KG1 (cell line): ENCODE measurements at places on chromosomes 2 and 18.

GRCh38 chr2:64454386-64455332 lies 697 bp downstream of the LGALSL start:
- DNase-seq = peak; percentile 20

GRCh38 chr18:40984856-40985255 lies 970.2 kb upstream of the PIK3C3 start:
- DNase-seq = no peak

DNA sequence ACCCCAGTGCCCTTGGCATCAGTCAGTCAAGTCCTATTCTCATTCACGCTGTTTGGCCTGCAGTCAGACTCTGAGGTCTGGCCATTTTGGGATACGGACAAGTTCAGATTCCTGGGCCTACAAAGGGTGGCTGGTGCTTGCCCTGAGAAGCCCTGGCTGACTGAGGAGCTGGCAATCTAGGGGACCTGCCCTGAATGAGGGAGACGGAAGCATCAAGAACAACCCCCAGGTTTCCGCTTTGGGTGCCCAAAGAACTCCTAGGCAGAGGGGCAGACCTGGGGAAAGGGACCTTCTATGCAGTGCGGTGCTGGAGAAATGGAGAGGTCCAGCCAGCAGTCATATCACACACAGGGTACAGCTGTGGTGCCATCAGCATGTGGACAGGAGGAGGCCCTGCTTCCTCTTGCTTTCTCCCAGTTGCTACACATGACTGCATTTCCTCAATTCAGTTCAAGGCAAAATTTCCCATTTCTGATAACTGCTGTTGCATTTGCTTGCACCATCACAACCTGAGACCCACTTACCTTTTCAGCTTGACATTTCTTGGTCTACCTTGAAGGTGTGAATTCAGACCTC lies 70.9 kb upstream of the LGALSL start:
- DNase-seq = no peak

GRCh38 chr2:20282916-20283592 lies 58.1 kb upstream of the SDC1 start:
- DNase-seq = no peak

- DNase-seq = no peak
These were observed 3.9 kb upstream of the TRIB2 start for GRCh38 chr2:12712881-12713280.

DNA sequence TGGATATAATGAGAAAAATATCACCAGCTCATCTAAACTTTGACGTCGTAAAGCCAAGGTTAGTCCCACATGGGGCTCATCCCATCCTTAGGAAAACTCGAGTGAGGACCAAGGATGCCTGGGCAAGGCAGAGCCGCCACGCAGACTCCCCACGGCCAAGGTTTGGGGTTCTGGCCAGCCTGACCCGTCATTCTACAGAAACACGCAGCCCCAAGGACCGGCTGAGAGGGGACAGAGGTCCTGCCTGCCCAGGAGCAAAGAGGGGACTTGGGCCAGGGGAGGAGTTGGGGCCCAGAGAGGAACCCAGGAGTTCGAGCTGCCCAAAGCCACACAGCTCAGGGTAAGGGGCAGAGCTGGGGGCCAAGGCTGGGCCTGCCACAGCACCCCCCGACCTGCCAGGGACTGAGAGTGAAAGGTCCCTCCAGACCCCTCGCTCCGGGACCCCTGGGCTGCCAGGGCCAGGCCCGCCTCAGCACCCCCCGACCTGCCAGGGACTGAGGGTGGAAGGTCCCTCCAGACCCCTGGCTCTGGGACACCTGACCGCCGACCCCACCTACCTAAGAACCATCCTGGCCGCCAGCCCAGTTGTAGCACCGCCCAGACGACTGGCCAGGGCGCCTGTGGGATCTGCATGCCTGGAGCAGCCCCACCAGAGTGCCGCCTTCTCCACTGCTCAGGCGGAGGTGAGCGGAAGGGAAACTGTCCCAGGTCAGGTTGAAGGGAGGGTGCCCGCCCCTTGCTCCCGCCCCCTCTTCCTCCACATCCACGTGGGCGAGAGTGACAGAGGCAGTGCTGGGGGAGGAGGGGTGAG lies at the start of gene PDCD1:
PDCD1 (minus strand) TSS at position 689 of the 811 bp plus-strand sequence; CDS start at position 633, 56 bp downstream.
- no peak for DNase-seq

GRCh38 chr2:212694398-212694797 lies 155.8 kb upstream of the ERBB4 start:
- DNase-seq = no peak

GRCh38 chr2:183597841-183598240 lies 473.6 kb downstream of the NUP35 start:
- DNase-seq = no peak
